Suprapubic skin (tissue), 4 donors: ENCODE measurements at places on chromosomes 2 and 18. TPM values are rescaled to one million over a fixed set of nuclear protein-coding genes. Genes with fewer than 3 reads are reported as not detected.
A peak's percentile ranks its signal among the peaks of the same experiment; 100 is the strongest.

DNA sequence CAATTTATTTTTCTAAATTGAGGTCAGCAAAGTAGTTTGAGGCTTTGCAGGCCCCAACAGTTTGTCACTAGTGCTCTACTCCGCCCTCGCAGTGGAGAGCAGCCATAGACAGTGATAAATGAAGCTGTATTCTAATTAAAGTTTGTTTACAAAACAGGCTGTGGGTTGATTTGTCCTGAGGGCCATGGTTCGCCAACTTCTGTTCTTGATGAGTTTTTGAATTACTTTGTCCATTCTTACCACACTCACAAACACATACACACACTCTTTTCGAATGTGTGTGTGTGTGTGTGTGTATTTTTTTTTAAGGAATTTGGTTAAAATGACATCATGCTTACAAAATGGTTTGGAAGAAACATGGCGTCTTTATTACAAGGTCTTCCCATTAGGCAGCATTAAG is 68.6 kb downstream of the MTCL1 start:
- H3K27me3 ChIP-seq: no peaks in the 10 kb centered on the region
- DNase-seq: no peak
- no peak overlapping the region for H3K4me3 ChIP-seq
- H3K4me1 ChIP-seq: peaks cover 8% of the 10 kb centered on the region
- peak overlapping the region; percentile 24 for H3K27ac ChIP-seq

DNA sequence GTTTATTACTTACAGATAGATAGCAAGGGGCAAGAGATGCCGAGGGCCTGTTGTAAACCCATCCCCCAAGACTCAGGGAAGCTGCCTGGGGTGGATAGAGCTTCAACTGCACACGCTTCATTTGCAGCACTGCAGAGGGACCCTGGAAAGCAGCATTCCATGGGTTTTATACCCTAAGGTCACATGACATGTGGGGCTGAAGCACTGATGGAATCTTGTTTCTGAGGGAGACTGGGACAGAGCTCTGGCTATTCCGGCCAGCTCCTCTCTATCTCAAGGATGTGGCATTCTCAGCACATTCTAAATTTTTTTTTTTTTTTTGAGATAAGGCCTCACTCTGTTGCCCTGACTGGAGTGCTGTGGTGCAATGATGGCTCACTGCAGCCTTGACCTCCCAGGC is 300.1 kb downstream of the MYCN start:
- no peak overlapping the region for H3K4me3 ChIP-seq
- H3K36me3 ChIP-seq: no peaks in the 10 kb centered on the region
- peaks cover 6% of the 10 kb centered on the region for H3K27me3 ChIP-seq
- no peak overlapping the region for H3K27ac ChIP-seq
- no peaks in the 10 kb centered on the region for H3K4me1 ChIP-seq
- DNase-seq: no peak

GRCh38 chr2:232420463-232421188 is 14.0 kb downstream of the ALPG start:
- peak; percentile 74 for DNase-seq
- H3K27ac ChIP-seq: no peak overlapping the region
- peaks cover 86% of the 10 kb centered on the region for H3K27me3 ChIP-seq

- H3K27ac ChIP-seq: no peak overlapping the region
- no peak for DNase-seq
- H3K36me3 ChIP-seq: peaks cover 26% of the 10 kb centered on the region
- peaks cover 10% of the 10 kb centered on the region for H3K4me1 ChIP-seq
Measured at GRCh38 chr2:174561972-174562370, 35.6 kb downstream of the WIPF1 start.

DNA sequence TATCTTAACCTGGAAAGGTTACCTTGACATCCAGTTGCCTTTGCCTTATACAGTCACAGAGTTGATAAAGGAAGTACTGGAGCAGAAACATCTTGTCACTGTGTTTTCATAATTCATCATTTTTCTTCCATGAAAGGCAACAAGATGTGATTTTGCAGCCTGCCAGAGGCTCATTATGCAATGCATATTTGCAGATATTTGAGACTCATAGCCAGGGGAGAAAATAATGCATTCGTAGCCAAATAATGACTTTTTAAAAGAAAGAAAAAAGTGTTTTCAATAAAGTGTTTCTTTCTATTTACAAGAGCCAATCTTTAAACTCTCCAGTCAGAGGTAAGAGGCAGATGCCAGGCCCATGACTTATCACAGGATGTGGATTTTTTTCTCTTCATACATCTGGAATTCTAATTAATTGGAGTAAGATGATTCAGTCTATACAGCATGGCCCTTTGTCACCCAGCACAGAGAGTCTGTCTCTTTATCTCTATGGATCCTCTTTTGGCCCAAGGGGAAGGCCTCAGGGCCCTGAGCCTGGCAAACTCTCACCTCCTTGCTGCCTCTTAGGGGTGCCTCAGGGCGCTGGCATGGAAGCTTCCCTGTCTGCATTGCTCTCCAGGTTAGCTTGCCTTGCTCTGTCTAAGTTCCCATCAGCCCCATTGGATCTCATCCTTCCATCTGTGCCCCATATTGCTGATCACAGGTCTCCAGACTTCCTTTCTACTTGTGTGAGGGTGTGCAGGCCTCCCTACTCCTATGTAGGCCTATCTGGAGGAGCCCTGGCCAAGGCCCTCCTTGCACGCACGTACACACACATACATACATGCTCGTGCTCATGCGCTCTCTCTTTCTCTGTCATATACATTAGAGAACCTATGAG is 247.7 kb downstream of the TPGS2 start:
- H3K27me3 ChIP-seq: no peaks in the 10 kb centered on the region
- peaks cover 12% of the 10 kb centered on the region for H3K4me1 ChIP-seq
- no peak overlapping the region for H3K4me3 ChIP-seq
- no peaks in the 10 kb centered on the region for H3K36me3 ChIP-seq

HOXD9 gene
- total RNA-seq: 2.6 TPM

ACMSD gene
- total RNA-seq: not detected

HTR2B gene
- not detected for total RNA-seq

SLC14A1 gene
- total RNA-seq: 3.0 TPM

GEN1 gene
- total RNA-seq: 15.2 TPM
